CD4-positive, CD25-positive, alpha-beta regulatory T cell (primary cell): ENCODE measurements at places on chromosomes 11 and 22. TPM values are rescaled to one million over a fixed set of nuclear protein-coding genes. Genes with fewer than 3 reads are reported as not detected.

CD248 gene
- 0.10 TPM for polyA plus RNA-seq

ZFTA gene
- polyA plus RNA-seq, result 0.13 TPM

SLCO2B1 gene
- not detected for polyA plus RNA-seq

TRIM6 gene
- polyA plus RNA-seq, result not detected

TRPM5 gene
- polyA plus RNA-seq, result not detected
